ENCODE measurements at places on chromosomes 5 and 9.

DNA sequence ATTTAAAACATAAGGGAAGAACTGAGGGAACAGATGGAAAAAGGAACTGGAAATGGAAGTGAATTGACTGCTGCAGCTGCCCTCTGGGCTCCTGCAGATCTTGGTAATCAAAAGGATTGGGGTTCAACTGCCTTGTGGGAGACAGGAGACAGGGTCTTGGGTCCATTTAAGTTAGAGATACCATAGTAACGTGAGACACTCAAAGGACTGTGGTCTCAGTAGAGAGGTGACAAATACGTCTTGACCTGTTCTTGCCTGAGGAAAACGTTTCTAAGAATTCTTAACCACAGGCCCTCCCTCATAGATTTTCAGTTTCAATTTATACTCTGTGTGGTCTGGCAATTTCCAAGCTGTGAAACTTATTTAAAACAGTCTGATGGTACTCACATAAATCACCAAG lies 100.8 kb upstream of the DHFR start:
- no peak for DNase-seq

- no peak for DNase-seq
These were observed 118.3 kb upstream of the MINAR2 start for GRCh38 chr5:129629575-129629974.

GRCh38 chr5:139969318-139969717 lies 73.8 kb downstream of the NRG2 start:
- DNase-seq = no peak

- peak; percentile 78 for DNase-seq
These were observed at the start of gene DPYSL3 for GRCh38 chr5:147509710-147510651. DPYSL3 (minus strand) TSS chr5:147510068; CDS start chr5:147509858, 210 bp downstream.

DNA sequence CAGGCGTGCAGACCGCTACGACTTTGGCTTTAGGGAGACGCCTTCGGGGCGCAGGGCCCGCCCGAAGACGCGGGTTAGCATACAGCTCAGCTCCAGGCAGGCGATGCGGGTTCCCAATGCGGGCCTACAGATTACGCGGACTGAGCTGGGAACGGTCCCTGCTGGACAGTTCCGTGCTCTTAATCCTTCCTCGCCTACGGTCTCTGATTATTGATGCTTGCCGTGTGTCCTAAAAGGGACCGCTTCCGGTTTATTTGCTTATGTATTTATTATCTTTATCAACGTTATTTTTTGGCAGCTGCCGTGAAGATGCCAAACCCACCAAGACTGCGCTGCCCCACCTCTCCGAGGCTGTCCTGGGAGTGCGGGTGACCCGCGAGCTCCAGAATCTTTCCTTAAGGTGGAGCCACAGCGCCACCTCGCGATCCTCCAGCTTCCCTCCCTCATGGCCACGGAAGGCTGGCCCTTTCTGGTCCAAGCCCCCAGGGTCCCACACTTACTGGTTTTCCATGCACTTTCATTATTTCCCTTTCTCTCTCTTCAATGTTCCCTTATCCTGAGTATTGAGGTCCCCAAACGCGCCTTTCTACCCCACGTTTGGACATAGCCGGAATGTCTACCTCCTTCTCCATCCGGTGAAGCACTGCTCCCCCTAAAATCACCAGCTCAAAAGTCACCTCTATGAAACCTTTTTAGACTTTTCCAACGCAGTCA lies 7.0 kb upstream of the EBF1 start:
- peak; percentile 67 for DNase-seq

GRCh38 chr9:25703701-25704357 lies 25.6 kb upstream of the TUSC1 start:
- no peak for DNase-seq

DNA sequence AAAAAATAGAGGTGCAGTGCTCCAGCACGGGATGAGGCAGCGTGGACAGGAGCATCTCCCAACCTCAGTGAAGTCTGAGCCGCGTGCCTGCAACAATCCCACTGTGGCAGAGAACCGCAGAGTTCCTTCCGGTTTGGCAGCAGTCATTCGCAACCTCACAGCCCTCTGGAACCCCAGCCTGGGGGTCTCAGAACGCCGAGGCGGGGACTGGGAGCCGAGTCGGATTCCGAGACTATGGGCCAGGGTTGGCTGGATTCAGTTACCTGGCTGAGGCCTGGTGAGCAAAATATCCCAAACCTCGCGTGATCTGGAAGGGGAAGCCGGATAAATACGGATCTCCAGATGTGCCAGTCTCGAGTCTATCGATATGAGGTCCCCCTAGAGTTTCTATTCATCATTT lies 27.0 kb downstream of the CDKN2A start:
- no peak for DNase-seq

- no peak for DNase-seq
These were observed 15.5 kb upstream of the ERMP1 start for GRCh38 chr9:5848372-5848882.

- no peak for DNase-seq
These were observed 13.6 kb downstream of the OTULINL start for GRCh38 chr5:14595189-14595588.

GRCh38 chr9:108162664-108163063 lies 673.1 kb upstream of the KLF4 start:
- peak; percentile 84 for DNase-seq

DNA sequence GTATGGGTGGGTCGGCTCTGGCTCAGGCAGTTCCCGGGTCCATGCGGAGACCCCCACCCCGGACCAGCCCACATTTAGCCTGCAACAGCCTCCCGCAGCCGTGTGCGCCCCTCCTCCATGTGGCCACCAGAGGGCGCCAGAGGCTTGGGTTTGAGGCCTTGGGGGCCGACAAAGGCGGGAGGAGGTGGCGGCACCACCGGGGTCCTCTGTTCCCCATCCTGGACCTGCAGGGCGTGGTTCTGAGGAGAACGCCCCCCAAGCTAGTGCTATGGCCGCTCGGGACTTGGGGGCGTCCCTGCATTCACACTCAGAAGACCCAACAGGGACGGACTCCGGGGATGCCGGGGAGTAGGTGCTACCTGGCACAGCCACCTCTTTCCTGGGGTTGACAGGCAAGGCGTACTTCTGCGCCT lies 16.5 kb downstream of the ASS1 start:
- no peak for DNase-seq

- DNase-seq = no peak
These were observed 111.0 kb upstream of the VCAN start for GRCh38 chr5:83360573-83360972.

DNA sequence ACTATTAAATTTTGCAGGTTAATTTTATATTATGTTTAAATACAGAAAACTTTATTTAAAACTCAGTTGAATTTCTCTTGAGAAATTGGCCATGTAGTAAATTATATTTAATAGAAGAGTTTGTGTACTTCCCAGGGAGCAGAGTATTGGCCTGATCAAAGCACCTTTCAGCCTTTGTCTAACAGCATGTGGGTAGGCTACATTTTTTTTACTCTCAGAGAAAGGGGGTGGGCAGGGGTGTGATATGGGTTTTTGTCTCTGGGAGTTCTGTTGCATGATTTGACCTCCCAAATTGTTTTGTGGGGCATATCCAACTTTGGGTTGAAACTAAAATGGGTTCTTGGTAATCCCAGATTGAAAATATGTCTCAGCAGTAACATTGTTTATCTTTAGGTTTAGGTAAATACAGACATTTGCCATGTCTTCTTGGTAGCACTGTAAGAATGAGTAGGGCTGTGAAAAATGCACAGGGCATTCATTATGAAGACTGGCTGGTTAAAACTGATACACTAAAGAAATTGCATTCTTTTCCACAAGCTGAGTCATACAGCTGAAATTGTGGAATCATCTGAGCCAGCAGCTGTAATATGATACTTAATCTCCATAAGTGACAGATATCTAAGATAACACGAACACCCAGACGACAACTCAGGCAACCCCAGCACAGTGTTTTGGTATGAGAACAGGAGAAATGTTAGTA lies 75.4 kb upstream of the CDKN2B start:
- peak; percentile 90 for DNase-seq

DNA sequence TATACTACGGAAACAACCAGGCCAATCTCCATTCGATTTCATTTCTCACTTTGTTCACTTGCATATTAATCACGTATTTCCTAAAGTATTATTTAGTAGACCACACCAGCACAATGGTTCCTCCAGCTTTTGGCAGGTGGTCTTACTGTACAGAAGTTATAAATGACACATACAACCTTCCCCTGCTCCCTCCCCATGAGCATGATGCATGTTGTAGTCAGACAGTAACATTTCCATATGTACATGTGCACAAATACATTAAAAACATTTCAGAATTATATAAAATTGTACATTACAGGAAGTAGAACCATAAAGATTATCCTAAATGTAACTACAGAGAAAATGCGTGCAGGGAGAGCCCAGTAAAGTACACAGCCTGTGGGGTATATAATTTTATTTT lies 17.0 kb downstream of the SRP19 start:
- DNase-seq = no peak

DNA sequence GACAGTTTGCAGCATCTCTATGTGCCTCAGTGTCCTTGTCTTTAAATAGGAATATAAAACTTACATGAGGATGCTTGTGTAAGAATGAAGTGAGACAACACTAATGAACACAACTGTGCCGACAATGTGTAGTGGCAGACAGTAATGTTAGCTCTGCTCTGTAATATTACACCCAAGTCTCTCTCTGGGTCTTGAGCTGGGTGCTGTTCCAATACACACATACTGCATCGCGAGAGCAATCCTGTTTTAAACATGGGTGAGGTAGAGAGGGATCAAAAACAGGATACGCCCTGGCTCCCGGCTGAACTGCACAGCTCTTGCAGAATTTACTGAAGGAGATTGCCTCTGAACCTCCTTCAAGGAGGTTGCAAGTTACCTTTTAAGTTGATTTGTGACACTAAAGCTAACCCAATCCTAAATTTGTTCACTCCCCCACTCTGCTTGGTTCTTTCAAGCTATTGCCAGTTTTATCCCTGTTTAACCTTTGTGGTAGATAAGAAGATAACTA lies 155.2 kb upstream of the ISL1 start:
- no peak for DNase-seq

DNA sequence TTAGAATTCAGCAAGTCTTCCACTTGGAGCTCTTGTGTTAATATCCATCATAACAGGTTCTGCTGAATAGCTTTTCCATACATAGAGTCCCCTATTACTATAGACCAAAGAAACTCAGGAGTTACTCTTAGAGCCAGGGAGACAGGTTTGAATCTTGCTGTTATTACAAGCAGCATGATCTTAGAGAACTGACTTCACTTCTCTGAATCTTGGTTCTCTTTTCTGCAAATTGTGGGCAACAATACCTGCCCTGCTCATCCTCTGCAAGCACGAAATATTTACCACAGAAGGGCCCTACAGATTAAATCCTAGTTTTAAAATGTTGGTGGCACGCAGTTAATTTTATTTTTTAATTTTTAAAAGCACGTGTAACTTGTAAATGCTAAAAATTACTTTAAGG lies 111.7 kb downstream of the TLR4 start:
- no peak for DNase-seq

DNA sequence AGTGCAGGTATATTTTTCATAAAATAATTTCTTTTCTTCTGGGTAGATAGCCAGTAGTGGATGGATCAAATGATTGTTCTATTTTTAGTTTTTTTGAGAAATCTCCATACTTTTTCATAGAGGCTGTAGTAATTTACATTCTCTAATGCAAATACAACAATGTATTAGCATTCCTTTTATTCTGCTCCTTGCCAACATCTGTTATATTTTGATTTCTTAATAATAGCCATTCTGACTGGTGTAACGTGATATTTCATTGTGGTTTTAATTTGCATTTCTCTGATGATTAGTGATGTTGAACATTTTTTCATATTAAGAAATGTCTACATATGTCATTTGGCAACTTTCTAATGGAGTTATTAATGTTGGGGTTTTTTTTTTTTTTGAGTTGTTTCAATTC lies 27.2 kb upstream of the SLC36A2 start:
- DNase-seq = peak; percentile 66

DNA sequence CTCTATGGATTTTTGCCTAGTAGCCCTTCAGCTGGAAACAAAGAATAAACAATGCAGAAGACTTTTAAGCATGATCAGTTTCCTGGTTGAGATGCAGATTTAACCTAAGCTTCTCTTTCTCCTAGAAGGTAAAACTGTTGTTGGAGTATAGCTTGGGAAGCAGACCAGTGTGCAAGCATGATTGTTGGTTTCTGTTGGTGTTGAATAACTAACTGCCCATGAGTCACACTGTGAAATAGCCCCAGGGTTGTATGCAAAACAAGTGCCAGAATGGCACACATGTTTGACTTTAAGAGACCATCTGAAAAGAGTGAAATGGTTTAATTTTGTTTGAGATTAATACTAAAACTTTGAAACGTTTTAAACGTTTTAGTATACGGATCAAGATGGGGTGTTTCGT lies 227.1 kb downstream of the ARHGEF28 start:
- DNase-seq = peak; percentile 83

DNA sequence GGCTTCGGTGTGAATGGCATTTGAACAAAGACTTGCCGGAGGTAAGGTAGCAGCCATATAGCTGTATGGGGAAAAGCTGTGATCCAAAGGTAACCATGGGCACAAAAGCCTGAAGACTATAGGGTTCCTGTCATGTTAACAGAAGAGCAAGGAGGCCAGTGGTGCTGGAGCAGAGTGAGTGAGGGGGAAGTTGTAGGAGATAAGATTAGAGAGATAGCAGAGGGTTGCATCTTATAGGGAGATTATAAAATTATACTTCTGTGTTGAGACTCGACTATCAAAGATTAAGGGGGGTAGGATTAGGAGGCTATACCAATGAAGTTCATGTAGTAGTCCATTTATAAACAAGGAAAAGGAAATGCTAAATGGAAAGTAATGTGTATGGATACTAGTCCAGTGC lies 3.3 kb downstream of the NCBP1 start:
- no peak for DNase-seq

GRCh38 chr9:130682421-130683121 lies 11.0 kb upstream of the EXOSC2 start:
- peak; percentile 65 for DNase-seq

Data from fibroblast of gingiva (primary cell).